Activated CD4-positive, alpha-beta T cell treated with anti-CD3 and anti-CD28 coated beads, Interleukin-2, amount 50 U/mL, for 24 hours (primary cell): ENCODE measurements at places on chromosomes 4 and X.

DNA sequence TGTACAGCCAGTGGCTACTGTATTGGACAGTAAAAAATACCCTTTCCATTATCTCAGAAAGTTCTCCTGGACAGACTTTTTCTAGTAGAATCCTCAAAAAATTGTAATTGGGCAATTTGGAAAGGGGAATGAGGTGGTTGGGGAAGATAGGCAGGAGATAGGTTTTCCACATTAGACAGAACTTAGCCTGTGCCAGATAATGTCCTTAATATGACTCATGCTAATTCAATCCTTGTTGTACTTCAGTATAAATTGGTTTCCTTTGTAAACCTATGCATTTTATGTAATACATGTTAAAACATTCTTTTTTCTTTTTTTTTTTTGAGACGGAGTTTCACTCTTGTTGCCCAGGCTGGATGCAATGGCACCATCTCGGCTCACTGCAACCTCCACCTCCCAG, 8.9 kb downstream of the EIF4E start:
- no peak for DNase-seq

DNA sequence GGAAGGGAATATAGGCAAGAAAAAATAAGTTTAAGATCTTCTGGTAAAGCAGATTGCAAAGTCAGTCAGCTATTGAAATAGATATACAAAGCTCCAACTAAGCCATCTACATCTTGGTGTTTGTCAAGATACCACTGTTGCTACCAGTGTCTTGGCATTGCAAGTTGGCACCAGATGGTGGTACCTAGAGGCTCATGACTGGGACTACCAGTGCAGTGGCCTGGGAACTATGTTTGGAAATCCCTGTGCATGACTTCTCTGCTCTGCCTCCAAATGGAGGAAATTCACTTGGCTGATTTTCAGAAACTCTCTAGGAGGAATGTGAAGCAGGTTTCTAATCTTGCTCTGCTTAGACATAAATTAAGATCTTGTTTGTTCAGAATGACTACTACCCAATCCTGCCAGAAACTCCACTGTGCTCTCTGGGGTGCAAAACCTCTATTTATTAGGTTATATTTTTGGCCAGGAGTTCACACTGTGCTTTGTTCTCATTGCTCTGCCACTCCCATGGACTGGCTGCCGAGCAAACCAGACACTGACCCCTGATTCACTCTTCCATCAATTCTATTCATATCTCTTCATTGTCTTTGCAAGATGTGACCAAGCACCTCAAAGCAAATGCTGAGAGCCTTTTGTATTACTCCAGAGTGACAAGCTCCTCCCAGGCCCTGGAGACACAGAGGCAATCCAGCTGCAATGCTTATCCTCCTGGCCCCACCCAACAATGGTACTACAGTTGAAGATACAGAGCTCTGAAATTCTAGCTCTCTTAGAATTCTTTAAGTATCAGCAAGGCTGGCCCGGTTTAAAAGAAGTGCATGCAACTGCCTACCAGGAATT, 272.3 kb upstream of the FGF16 start:
- no peak for DNase-seq

GRCh38 chr4:186304866-186305505, 39.0 kb downstream of the F11 start:
- no peak for DNase-seq

GRCh38 chr4:54499308-54500074, 158.3 kb upstream of the KIT start:
- no peak for DNase-seq

- no peak for DNase-seq
Measured at GRCh38 chr4:184624972-184625554, 24.2 kb downstream of the CASP3 start.

- DNase-seq = no peak
Measured at GRCh38 chr4:174248407-174248806, 35.1 kb downstream of the FBXO8 start.

GRCh38 chr4:184825896-184826690, at the start of gene ACSL1:
TSS of gene ACSL1 (minus strand) at chr4:184825968. CDS start at chr4:184803514, 22,454 bp downstream.
- peak; percentile 59 for DNase-seq

DNA sequence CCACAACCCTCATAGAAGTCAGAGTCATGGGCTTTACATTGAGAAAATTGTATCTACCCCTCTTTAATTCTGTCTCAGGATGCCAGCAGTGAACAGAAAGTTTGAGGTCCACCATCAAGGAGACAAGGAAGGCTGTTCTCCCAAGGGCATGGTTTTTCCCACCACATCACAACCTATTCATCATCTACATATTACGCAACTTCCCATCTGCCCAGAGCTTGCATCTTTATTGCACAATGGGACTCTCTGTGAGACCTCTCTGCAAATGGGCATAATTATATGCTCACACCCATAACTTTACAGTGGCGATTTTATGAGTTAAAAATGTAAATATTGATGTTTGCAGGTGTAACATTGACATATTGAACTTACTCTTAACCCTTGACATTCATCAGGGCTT, 38.9 kb downstream of the PAGE2 start:
- no peak for DNase-seq

GRCh38 chr4:118845552-118846050, 9.7 kb upstream of the SEC24D start:
- DNase-seq = no peak
